ENCODE measurements at places on chromosomes 2 and 18. TPM values are rescaled to one million over a fixed set of nuclear protein-coding genes. Genes with fewer than 3 reads are reported as not detected.

Gene IL18R1
- 0.63 TPM for total RNA-seq

Gene POTEC
- 0.31 TPM for total RNA-seq

Gene ABCB11
- total RNA-seq = 1.6 TPM

Gene APCDD1
- total RNA-seq = 18.8 TPM

Gene GATA6
- not detected for total RNA-seq

Gene EFHD1
- 0.63 TPM for total RNA-seq

Gene CTAGE1
- total RNA-seq = not detected

Gene DPYSL5
- 184 TPM for total RNA-seq

Gene LTBP1
- total RNA-seq = 42.3 TPM

Gene DUSP2
- total RNA-seq = 4.4 TPM

Gene CROCC2
- under 0.01 TPM for total RNA-seq

Gene MC2R
- total RNA-seq = not detected

Gene ZNF396
- 4.4 TPM for total RNA-seq

Gene TMEM198
- total RNA-seq = 15.7 TPM

Gene CD207
- total RNA-seq = not detected

Gene ERMN
- 0.31 TPM for total RNA-seq

Gene HTR2B
- total RNA-seq = 0.31 TPM

Gene RFX8
- total RNA-seq = not detected

Gene SLC9A4
- 0.63 TPM for total RNA-seq

Gene CCL20
- not detected for total RNA-seq

Gene CHST10
- total RNA-seq = 89.2 TPM

Gene SIX3
- 0.31 TPM for total RNA-seq

Gene UGT1A4
- total RNA-seq = not detected

Gene FRZB
- total RNA-seq = 14.1 TPM

Gene ARHGAP25
- 1.3 TPM for total RNA-seq

Gene STARD6
- not detected for total RNA-seq

Gene SCYGR4
- total RNA-seq = not detected

Gene LINC00305
- not detected for total RNA-seq

Gene TRAF3IP1
- 17.2 TPM for total RNA-seq

Gene TMEM247
- not detected for total RNA-seq

Gene RAB6C
- total RNA-seq = 0.63 TPM

Gene MOGAT1
- not detected for total RNA-seq

Gene RGPD3
- total RNA-seq = 1.3 TPM

Gene ZNF385B
- total RNA-seq = 18.2 TPM

Gene FLACC1
- total RNA-seq = 2.5 TPM

Gene SOX11
- total RNA-seq = 417 TPM

Gene SP5
- total RNA-seq = 0.63 TPM

Gene PRSS56
- not detected for total RNA-seq

Gene CELF4
- total RNA-seq = 62.9 TPM

Gene PLEK
- 0.94 TPM for total RNA-seq

Gene TRIM43
- total RNA-seq = not detected

Gene SERPINB3
- not detected for total RNA-seq

Gene KIAA2012
- total RNA-seq = 1.9 TPM

Data from parietal lobe (tissue), 2 donors.